Erythroblast (primary cell): ENCODE measurements at places on chromosomes 4 and X.

DNA sequence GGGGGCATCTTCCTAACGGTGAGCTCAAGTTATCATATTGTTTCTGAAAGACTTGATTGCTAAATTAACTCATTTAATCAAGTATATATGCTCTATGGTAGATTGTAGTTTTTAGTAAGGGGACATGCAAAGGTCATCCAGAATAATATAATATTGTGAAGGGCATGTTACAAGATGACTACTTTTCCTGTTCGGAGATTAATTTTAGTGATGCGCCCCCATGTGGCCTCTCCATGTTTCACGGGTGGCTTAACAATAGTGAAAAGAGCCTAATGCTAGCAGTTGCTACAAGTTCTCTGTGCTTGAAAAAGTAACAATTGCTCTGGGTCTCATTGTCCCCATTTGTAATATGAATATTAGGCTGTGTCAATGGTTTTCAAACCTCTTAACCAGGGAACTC is 12.2 kb downstream of the SMPX start:
- peak; percentile 26 for DNase-seq

DNA sequence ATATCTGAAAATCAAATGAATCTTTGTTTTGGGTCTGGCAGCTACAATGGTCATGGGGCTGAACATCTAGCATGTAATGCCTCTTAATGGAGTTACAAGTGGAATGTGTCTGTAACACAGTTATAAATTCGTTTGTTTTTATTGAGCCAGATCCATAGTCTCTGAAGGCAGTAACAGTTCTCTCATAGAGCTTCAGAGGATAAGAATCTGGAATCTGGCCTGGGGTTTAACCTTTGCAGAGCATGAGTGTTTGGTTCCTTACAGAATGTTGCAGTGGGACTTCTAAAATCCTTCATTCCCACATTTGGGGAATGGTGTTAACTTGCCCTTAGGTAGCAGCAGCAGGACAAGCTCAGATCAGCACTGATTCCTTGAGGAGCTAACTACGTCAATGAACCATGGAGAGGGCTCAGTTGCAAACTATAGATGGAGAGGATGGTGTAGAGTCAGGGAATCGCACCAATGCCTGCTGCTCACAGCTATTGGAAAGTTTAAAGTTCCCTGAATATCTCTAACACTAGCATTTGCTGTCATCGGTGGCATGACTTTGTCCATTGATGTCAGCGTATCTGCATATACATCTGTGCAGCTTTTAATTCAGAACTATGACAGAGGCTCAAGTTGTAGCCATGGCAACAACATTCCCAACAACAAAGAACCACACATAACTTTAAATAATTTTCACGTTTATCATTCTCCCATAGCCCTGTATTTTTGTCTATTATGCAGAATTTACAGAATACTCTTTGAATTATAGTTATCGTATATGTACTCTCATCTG is 72.2 kb downstream of the RASGEF1B start:
- no peak for DNase-seq

- DNase-seq, result no peak
These were observed 43.6 kb upstream of the IL1RAPL2 start for GRCh38 chrX:104522386-104522785.

DNA sequence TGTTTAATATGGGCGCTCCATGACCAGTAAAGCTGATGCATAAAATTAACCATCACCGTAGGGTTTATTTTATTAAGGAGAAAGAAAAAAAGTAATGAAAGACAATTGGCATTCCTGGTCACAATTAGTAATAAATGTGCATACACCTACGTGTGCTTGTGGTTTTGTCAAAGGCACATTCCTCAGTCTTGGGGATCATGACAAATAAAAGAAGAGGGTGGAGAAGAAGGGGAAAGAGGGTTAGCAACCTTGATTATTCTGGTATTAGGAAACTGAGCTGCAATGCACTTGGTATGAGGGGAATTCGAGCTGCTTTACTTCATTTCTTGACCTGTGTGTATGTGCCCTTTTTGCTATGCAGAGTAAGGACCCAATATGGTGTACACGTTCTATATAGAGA is 1798.3 kb upstream of the PCDH7 start:
- no peak for DNase-seq

DNA sequence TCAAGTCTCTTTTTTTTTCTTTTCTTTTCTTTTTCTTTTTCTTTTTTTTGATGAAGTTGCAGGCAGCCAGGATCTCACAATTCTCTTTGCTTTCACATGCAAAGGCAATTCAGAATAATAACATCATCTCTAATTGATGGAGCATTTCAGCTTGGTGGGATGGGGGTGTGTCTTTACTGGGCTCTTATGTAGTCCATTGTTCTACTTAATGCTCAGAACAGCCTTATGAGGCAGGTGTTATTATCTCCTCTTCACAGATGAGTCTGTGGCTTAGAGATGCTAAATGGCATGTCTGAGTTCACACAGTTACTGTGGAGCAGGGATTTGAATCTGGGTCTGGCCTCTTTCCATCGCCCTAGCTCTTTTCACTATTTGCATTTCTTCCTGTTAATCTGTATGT is 70.2 kb downstream of the TRPC5 start:
- no peak for DNase-seq

DNA sequence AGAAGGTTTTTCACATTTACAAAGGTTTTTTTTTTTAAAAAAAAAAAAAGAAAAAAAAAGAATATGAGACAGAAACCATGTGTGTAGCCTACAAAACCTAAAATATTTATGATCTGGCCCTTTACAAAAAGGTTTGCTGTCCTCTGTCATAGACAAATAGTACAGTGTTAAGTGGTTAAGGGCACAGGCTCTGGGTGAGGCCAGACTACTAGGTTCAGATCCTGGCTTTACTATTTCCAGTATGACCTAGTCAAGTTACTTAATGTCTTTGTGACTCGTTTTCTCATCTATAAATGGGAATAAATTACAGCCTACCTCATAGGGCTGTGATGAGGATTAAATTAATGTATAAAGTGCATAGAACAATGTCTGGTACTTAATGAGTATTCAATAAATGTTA is 56.5 kb downstream of the GAB1 start:
- DNase-seq, result no peak

- DNase-seq, result no peak
These were observed 906.9 kb upstream of the INTU start for GRCh38 chr4:126725906-126726305.

- no peak for DNase-seq
These were observed 106.6 kb upstream of the H2AZ1 start for GRCh38 chr4:100056701-100057100.

GRCh38 chrX:71954458-71954857 is 43.8 kb downstream of the NHSL2 start:
- no peak for DNase-seq

GRCh38 chr4:123244137-123244536 is 152.5 kb upstream of the SPRY1 start:
- DNase-seq, result peak; percentile 61

GRCh38 chr4:109121561-109121960 is 180.9 kb downstream of the COL25A1 start:
- DNase-seq, result no peak

DNA sequence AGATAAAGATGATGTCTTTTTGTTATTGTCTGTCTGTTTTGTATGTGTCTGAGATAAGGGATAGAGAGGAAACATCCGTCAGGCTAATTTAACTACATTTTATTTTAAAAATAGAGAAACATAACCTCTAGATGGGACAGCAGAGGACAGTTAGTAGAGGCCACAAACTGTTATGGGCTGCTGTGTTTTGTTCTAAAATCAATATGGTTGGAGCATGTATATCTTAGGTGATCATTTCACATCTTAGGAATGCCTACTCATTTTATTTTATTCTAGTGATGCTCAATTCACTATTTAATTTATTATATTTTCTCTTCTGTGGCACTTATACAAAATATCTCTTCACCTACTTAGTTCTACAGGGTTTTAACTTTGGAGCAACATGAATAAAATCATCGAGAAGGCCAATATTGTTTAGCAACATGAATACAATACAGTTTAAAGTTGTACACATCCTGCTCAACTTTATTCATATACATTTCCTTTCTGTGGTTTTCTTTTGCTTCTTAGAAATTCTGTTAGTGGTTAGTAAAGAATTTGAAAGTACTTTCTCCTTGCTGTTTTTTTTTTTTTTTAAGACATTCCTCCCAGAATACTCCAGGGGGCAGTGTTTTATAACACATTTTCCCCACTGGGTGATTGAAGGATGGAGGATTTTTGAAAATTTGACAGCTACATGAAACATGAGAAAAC is 392.9 kb downstream of the UNC5C start:
- peak; percentile 22 for DNase-seq

DNA sequence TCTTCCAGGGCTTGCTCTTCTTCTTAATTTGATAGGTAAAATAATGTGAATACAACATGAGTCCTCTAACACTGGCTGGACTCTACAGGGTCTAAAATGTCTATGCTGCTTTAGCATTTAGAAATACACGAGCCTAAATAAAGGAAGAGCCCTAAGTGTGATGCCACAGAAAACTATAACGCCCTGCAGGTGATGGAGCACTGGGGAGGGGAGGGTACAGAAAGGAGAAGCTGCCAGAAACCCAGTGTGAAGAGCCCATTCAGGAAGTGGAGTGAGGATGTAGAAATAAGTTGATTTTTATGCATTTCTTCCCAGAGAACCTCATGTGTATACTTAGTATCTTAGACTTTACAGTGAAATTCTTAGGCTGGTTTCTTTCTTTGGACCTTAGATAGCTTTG is 83.4 kb downstream of the TNIP2 start:
- no peak for DNase-seq

GRCh38 chr4:2451036-2451520 is 17.8 kb upstream of the RNF4 start:
- no peak for DNase-seq

DNA sequence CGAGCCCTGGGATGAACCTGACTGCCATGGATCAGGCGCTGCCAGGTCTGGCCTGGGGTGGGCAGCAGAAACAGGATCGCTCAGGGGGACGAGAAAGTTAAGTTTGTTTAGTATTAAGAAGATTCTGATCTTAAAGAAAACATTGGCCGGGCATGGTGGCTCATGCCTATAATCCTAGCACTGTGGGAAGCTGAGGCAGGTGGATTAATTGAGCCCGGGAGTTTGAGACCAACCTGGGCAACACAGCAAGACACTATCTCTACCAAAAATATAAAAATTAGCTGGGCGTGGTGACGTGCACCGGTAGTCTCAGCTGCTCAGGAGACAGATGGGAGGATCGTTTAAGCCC is 696 bp upstream of the FLNA start:
- DNase-seq, result no peak

- no peak for DNase-seq
These were observed 142.4 kb upstream of the GLRA2 start for GRCh38 chrX:14386981-14387380.

DNA sequence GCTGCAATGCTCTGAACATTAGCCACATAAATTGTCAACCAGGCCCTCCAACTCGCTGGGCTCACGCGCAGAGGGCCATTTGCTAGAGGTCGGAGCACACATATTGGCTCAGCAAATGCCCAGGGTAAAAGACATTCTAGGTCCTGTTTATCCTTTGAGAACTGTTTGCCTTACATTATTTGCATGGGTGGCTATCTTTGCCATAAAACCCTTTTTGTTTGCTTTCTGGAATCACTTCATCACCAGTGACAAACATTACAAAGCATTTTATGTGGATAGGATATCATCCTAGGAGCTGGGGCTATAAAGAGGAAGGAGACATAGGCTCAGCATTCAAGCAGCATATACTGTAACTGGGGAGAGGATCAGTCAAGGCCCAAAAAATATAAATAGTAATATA is 149.2 kb upstream of the RAI2 start:
- DNase-seq, result no peak

GRCh38 chrX:103464774-103465117 is 54.5 kb downstream of the RAB40A start:
- DNase-seq, result peak; percentile 82

GRCh38 chr4:153293742-153294057 is 50.8 kb upstream of the MND1 start:
- DNase-seq, result no peak

GRCh38 chr4:147955827-147956558 is 224.1 kb downstream of the ARHGAP10 start:
- DNase-seq, result no peak

GRCh38 chrX:84909151-84909550 is 94.5 kb upstream of the APOOL start:
- DNase-seq, result no peak

DNA sequence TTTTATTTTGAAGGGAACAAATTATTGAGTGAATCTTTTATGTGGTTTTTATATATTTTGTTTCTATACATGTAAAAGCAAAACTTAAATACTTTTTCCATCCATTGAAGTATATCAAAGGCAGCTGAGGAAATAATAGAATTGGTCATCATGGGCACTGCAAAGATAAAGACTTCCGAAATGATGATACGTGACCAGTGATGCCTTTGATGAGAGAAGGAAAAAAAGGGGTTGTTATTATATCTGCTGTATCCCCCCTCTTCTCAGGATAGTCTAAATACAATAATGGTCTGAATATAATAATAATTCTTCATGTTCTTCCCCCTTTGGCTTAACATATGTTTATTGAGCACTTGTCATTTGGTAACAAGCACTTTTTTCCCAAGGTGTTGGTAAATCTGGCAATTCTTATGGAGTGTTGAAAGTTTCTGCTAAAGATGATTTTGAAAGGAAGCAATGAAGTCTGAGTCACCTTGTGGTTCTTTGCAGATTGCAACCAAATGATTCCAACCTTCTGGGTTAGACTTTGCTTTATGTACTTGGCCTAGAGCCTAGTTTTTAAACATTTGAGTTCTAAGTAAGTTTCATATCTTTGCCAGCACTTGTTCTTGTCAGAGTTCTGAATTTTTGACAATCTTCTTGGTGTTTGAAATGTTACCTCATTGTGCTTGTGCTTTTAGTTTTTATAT is 60.8 kb downstream of the USP9X start:
- DNase-seq, result peak; percentile 23

DNA sequence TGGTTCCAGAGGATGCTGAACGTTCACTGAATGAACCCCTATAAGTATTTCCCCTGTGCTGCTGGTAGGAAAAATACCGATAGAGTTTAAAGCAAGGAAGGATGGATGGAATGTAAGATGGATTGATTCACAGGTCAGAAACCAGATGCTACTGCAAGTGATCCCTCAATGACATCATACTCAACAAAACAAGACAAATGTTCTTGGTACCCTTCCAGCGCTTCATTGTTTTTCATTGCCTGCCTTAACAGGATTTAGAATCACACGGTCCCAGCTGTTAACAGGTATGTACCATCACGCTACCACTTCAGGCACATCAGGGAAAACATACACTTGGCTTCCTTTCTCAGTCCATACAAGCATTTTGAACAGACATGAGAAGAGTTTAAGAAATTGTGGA is 118.1 kb upstream of the TLR3 start:
- no peak for DNase-seq

DNA sequence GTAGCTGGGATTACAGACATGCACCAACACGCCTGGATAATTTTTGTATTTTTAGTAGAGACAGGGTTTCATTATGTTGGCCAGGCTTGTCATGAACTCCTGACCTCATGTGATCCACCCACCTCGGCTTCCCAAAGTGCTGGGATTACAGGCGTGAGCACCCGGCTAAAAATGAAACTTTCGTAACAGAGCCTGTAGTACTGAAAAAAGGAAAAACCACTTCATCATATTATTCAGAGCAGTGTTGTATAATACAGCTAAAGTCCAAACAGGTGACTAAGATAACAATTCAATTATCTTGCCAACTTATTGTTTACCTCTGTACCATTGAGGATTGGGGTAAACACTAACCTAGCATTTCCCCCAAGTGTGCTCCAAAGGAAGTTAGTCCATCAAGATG is 43.9 kb upstream of the HPRT1 start:
- DNase-seq, result no peak
